ENCODE measurements at places on chromosomes 6 and 20. TPM values are rescaled to one million over a fixed set of nuclear protein-coding genes. Genes with fewer than 3 reads are reported as not detected.

The EPB41L1 gene
- not detected for total RNA-seq

The SUMO4 gene
- 9.6 TPM for total RNA-seq

The MUC21 gene
- total RNA-seq: not detected

The KIAA0408 gene
- total RNA-seq: 11.2 TPM

The LY86 gene
- 4.6 TPM for total RNA-seq

The BMP5 gene
- total RNA-seq: not detected

The F13A1 gene
- not detected for total RNA-seq

The SFTA2 gene
- not detected for total RNA-seq

The TFAP2D gene
- not detected for total RNA-seq

The KIFC1 gene
- total RNA-seq: 123 TPM

Data from T-helper 2 cell treated with Interferon-gamma antibody and Interleukin-4, amounts not matched to agents 100 ng/mL and 5 ng/mL, for 36 hours (primary cell).